ENCODE measurements at places on chromosomes 12 and 14.

- no peak for DNase-seq
Observed at GRCh38 chr12:119096429-119097202, 82.1 kb upstream of the HSPB8 start.

DNA sequence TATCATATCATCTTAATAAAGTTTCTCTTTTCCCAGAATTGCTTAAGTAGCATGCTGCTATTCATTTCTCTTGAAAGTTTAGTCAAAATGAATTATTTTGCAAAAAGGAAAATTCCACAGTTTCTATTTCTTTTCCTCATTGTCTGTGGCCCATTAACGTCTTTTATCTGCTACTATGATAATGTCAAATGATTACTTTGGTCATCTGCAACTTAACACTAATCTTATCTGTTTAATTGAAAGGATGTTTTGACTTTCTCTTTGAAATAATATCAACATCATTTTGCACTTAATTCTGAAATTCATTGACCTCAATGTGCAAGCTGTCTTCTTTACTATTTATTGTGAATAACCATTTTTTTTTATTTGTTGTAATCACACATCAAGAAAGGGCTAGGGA is 146.5 kb upstream of the SLCO1C1 start:
- DNase-seq: no peak

GRCh38 chr12:12975322-12976077 is 23.5 kb upstream of the GPRC5D start:
- DNase-seq: peak; percentile 70

DNA sequence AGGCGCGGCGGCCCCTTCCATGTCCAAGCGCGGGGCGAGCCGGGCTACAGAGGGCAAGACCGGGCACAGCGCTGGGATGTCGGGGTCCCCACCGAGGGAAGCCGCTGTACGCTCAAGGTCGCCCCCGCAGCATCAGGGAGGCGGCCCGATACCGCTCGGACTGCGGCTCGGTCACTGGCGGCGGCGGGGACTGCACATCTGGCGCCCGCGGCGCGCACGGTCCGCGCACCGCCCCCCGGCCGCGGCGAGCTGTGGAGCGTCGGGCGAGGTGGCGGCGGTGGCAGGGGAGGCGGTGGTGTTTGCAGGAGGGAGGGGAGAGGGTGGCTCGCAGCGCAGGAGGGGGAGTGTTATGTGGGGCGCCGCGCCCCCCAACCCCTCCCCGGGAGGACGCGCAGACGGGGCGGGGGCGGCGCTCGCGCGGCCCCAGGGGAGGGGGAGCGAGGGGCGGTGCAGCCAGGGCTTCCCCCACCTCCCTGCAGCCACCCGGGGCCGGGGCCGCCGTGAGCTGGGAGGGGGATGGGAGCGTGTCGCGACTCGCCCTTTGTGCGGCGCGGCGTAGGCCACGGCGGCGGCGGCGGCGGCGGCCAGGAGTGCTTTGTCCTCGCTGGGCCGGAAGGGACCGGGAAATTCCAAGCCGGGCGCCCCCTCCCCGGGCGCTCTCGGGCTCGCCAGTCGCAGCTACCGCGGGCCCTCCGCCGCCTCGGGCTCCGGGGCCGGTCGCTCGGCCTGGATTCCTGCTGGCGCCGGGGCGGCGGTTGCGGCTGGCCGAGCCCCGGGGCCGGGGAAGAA is at the start of gene NUAK1:
Gene NUAK1, minus strand, starts transcription at position 322 of the 789 bp plus-strand sequence. Its CDS starts 301 bp downstream, at position 21.
- peak; percentile 83 for DNase-seq

GRCh38 chr12:2149091-2149490 is 96.3 kb downstream of the CACNA1C start:
- DNase-seq: no peak

- peak; percentile 88 for DNase-seq
Observed at GRCh38 chr14:51638071-51638944, 13.4 kb upstream of the FRMD6 start.

DNA sequence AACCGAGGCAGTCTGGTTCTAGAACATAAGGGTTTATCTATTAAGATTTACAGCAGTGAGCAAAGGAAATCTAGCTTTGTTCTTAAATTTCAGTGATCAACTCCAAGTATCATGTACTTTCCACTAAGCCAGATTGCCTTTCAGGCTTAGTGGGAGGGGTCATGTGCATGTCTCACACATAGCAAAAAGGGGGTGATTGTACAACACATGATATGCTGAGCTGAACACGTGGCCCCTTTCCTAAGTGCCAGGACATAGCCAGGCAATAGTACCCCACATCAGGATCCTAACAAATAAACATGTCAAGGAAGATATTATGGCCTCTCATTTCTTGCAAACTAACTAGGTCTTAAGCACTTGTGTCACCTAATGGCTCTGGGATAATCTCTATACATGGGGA is 347.2 kb downstream of the C12orf75 start:
- no peak for DNase-seq

DNA sequence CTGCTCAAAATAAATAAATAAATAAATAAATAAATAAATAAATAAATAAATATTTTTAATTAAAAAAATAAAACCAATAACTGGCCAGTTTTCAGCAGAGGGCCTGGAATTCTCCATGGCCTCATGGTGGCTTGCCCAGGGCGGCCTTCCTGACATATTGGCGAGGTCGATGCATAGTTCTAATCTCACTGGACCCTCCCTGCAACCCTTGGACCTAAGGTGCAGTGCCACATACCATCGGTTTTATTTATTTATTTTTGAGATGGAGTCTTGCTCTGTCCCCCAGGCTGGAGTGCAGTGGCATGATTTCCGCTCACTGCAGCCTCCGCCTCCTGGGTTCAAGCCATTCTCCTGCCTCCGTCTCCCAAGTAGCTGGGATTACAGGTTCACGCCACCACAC is 3.9 kb upstream of the VSIG10 start:
- no peak for DNase-seq

- no peak for DNase-seq
Observed at GRCh38 chr12:6780573-6780972, 8.3 kb downstream of the LAG3 start.

GRCh38 chr12:75876832-75877762 is 154.5 kb downstream of the PHLDA1 start:
- no peak for DNase-seq

DNA sequence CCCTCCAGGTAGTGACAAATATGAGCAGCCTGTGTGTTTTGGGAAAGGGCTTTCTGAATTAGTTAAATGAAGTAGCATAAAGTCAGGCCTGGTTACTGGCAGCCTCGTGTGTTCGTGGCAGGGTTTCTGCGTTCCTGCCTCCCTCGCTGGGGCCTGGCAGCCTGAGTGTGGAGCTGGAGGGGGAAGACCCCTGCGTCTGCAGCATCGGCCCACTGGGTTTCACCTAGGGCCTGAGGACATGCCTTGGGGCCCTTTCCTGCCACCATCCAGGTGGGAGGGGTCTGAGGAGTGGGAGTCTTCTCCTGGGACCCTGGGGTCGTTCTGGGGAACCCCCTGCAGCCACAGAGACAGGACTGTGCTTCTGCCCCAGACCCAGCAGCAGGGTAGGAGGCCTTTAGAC is 20.4 kb upstream of the AMN start:
- DNase-seq: no peak

DNA sequence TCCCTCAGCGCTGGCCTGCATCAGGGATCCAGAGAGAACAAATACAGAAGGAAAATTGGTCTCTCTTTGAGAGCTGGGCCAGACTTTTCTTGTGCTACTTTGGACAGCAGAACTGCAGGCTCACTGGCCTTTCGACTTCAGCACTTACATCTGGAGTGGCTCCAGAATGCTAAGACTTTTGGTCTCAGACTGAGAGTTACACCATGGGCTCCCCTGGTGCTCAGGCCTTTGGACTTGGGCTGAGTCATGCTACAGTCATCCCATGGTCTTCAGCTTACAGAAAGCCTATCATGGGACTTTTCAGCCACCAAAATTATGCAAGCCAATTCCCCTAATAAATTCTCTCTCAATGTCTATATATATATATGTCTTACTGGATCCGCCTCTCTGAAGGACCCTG is 9.0 kb upstream of the CD163 start:
- DNase-seq: peak; percentile 66

DNA sequence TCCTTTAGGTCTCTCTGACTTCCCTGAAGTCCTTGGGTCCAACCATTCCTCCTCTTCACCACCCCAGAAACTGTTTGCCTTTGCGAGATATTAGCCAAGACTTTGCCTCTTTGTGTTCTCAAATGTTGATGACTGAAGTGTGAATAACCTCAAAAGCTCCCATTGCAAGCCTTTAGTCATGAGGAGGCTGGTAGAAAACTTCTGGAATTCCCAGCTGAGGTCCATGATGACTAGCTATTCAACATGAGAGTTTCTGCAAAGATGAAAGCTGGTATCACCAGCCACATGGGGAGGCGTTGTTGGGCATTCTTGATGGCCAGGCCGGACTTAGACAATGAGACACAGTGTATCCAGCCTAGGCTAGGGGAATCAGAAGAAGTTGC is 111.7 kb downstream of the TBX5 start:
- no peak for DNase-seq

- no peak for DNase-seq
Observed at GRCh38 chr14:21275261-21275858, 4.5 kb upstream of the RPGRIP1 start.

DNA sequence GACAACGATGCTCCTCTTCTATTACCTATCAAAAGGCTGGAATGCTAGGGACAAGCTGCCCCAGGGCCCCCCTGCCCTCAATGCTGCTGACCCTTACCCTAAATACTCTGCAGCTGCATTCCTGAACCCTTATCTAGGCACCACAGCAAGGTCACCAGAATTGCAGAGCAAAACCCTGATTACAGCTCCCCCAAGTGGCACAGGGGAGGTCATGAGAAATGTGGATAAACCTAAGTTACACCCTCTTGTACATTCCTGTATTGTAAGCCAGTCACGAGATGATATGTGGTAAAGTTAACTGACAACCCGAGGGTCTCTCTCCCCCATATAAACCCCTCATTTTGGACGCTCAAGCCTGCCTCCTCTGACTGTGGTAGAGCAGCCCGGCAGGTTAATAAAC is 411.8 kb upstream of the STXBP6 start:
- DNase-seq: no peak

DNA sequence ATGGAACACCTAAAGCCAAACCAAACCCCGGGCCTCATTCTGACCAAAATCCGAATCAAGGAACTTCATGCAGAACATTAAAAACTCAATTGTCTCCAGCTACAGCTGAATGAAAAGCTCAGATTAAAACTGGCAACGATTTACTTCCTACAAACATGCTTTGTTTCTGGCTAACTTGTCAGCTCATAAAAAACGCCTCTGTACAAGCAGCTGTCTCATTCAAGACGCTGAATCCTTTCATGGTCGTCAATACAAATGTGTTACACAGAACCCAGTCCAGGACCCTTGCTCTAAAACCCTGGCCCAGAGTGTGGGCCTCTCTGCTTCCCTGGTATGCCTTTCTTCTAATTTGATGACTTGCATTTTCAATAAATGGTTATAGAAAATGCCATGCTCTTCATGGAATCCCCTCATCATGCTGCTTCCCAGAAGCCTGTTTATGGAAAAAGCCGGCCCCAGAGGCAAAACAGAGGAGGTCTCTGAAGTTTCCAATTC is 183.1 kb downstream of the PHLDA1 start:
- DNase-seq: no peak

- no peak for DNase-seq
Observed at GRCh38 chr14:93121030-93121834, 5.5 kb upstream of the ITPK1 start.

DNA sequence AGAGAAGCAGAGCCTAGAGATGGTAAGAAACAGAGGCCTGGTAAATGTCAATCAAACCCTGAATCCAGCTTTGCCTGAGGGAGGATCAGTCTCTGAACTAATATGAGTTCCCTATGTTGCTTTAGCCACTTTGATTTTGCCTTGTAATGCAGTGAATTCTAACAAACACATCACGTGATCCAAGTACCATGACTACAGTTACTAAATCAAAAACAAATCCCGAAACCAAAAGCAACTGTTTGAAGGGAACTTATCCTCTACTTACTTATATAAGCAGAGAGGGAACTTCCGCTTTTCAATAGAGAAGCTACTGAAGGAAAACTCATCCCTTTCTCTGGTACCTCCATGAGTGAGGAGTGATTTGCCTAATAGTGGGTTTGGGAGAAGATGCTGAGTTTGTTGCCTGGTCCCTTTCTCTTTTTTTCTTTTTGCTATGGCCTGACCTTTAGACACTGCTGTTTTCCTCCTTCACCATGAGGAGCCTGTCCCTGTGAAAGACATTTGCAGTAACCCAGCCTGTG is 7.7 kb upstream of the PPTC7 start:
- DNase-seq: no peak

DNA sequence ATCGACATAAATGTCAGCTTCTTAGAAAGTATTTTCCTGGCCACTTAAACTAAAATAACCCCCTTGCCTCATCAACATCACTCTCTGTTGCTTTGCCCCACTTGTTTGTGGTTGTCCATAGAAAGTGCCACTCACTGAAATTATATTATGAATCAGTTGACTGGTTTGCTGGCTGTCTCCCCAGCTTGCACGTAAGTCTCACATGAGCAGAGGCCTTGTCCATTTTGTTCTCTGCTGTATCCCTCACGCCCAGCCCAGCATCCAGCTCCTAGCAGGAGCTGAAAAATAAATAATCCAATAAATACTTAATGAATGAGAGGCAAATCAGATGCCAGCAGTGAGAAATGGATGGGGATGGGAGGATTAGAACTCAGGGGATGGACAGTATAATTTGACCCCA is 159.3 kb downstream of the KSR2 start:
- DNase-seq: no peak

GRCh38 chr12:119292893-119293630 is 41.5 kb upstream of the CCDC60 start:
- DNase-seq: no peak

- no peak for DNase-seq
Observed at GRCh38 chr12:129459886-129460285, 443.9 kb downstream of the TMEM132D start.

DNA sequence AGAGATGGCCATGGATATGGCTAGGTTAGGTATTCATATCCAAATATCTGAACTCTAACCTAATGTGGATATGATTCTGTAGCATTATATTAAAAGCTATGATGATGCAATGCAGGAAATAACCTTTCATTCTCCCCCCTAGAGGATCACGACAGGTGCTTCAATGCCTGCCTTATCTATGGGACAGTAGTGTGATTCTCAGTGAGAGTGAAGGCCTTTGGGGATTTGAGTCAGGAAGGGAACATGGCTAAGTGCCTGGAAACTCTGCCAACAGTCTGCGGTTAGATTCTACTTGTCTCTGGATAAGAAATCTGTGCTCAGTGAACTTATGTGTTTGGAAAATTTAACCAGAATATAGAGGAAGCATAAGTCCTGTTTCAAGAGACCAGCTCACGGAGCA is 81.8 kb downstream of the SLC38A1 start:
- DNase-seq: peak; percentile 31

DNA sequence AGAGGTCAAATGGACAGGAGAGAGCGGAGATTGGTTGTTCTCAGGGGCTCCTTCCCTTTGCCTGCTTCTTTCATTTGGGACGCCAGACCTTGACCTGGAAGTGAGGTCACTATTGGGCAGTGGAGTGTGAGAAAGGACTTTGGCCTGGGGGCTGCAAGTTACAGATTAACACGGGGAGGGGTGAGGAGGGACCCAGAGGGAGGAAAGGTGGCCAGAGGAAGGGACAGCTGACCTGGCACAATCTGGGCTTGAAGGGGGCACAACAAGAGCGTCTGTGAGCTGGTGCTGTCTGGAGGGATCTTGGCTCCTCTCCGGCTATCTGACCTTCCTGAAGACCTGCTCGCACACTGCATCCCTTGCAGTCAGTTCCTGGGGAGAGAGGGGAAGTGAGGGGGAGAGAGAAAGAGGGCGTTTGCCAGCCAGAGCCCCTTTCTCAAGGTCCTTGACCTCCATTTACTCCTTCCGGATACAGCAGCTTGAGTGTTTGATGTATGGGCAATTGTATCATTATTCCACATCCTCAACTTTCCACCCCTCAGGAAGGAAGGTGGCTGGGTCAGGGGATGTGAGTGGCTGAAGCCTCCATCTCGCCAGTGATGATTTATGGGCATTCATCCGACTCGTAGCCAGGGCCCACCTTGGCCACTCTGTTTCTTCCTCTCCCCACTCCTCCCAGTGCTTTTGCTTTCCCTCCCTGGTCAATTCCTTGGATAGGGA is 4.7 kb downstream of the RBP5 start:
- DNase-seq: no peak

Data from urothelium cell line (cell line).